ENCODE measurements at places on chromosomes 7 and 10. TPM values are rescaled to one million over a fixed set of nuclear protein-coding genes. Genes with fewer than 3 reads are reported as not detected.
A peak's percentile ranks its signal among the peaks of the same experiment; 100 is the strongest.

GRCh38 chr10:107650939-107651338 lies 486.4 kb upstream of the SORCS1 start:
- H3K4me3 ChIP-seq, result no peak overlapping the region
- no peaks in the 10 kb centered on the region for H3K4me1 ChIP-seq
- no peaks in the 10 kb centered on the region for H3K36me3 ChIP-seq
- no peak for DNase-seq
- H3K27ac ChIP-seq, result no peak overlapping the region

GRCh38 chr10:67079126-67079525 lies 153.3 kb downstream of the LRRTM3 start:
- no peak overlapping the region for H3K27ac ChIP-seq
- no peaks in the 10 kb centered on the region for H3K4me1 ChIP-seq
- no peak for DNase-seq
- no peaks in the 10 kb centered on the region for H3K36me3 ChIP-seq
- no peak overlapping the region for H3K4me3 ChIP-seq

DNA sequence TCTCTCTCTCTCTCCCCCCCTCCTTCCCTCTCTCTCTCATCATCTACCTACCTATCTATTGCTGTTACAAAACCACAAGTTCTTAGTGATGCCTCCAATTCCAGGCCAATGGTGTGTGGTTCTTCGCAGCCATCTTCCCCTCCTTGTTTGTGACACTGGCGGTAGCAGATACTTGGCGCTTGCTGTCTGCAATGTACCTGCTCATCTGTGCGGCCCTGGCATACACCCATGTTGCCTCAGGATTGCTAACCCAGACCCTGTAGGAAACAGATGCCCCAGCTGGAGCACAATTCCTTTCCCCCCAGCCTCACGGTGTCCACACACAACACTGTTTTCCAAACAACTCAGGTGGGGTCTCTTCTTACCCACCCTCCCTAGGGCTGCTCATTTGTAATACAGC lies 13.6 kb upstream of the DPYSL4 start:
- no peak overlapping the region for H3K4me3 ChIP-seq
- peaks cover 40% of the 10 kb centered on the region for H3K27me3 ChIP-seq
- no peaks in the 10 kb centered on the region for H3K36me3 ChIP-seq

GRCh38 chr10:71692598-71693306 lies 26.8 kb downstream of the C10orf105 start:
- peaks cover 25% of the 10 kb centered on the region for H3K4me1 ChIP-seq
- no peak overlapping the region for H3K4me3 ChIP-seq
- no peaks in the 10 kb centered on the region for H3K36me3 ChIP-seq
- DNase-seq, result no peak

GRCh38 chr10:124612611-124613498 lies 131.3 kb downstream of the FAM53B start:
- DNase-seq, result no peak
- H3K36me3 ChIP-seq, result peaks cover 22% of the 10 kb centered on the region
- H3K4me1 ChIP-seq, result peaks cover 18% of the 10 kb centered on the region

- peaks cover 8% of the 10 kb centered on the region for H3K27me3 ChIP-seq
- no peak for DNase-seq
- no peaks in the 10 kb centered on the region for H3K36me3 ChIP-seq
- no peak overlapping the region for H3K27ac ChIP-seq
- H3K4me1 ChIP-seq, result peaks cover 21% of the 10 kb centered on the region
- peak overlapping the region; percentile 66 for H3K4me3 ChIP-seq
Observed at GRCh38 chr7:3302681-3303320, 1.7 kb downstream of the SDK1 start.

DNA sequence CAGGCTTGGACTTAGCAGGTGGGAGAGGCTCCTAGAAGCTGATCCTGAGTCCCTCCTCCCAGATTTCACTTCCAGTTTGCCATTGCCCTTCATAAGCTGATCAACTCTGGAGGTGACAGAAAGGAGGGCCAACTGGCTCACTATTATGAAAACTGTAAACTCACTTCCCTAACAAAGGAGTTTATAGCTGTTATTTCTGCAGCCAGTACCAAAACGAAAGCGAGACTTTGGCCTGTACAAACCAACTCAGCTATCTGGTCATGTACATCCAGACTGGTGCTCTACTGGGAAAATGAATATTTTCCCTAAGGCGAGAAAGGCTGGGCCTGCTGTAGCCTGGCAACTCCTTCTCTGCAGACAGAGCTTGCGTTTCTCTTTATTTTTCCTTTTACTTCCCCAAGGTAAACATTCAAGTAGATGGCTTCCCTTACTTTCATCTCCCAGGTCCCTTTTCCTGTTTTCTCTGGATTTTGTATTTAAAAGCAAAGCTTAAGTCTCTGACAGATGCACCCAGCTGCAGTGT lies 54.7 kb downstream of the GALNT17 start:
- no peak overlapping the region for H3K4me3 ChIP-seq
- no peaks in the 10 kb centered on the region for H3K36me3 ChIP-seq
- no peaks in the 10 kb centered on the region for H3K4me1 ChIP-seq

GRCh38 chr10:74855027-74855426 lies 28.6 kb downstream of the KAT6B start:
- no peaks in the 10 kb centered on the region for H3K36me3 ChIP-seq
- peaks cover 55% of the 10 kb centered on the region for H3K4me1 ChIP-seq
- no peak for DNase-seq
- no peaks in the 10 kb centered on the region for H3K27me3 ChIP-seq
- H3K27ac ChIP-seq, result no peak overlapping the region
- H3K4me3 ChIP-seq, result no peak overlapping the region

- peaks cover 20% of the 10 kb centered on the region for H3K36me3 ChIP-seq
- H3K4me3 ChIP-seq, result no peak overlapping the region
- H3K4me1 ChIP-seq, result no peaks in the 10 kb centered on the region
Observed at GRCh38 chr10:127398140-127398970, 150.8 kb upstream of the NPS start.

- no peaks in the 10 kb centered on the region for H3K36me3 ChIP-seq
- no peaks in the 10 kb centered on the region for H3K27me3 ChIP-seq
- H3K4me3 ChIP-seq, result no peak overlapping the region
- DNase-seq, result no peak
- H3K27ac ChIP-seq, result no peak overlapping the region
Observed at GRCh38 chr7:155287284-155287935, 10.3 kb upstream of the INSIG1 start.

The INA gene
- 0.60 TPM for total RNA-seq

The MMD2 gene
- not detected for total RNA-seq

The OR6V1 gene
- total RNA-seq, result not detected

The ANKIB1 gene
- 60.4 TPM for total RNA-seq

The NPC1L1 gene
- not detected for total RNA-seq

Measured in suprapubic skin (tissue), 4 donors.